SK-N-MC (cell line): ENCODE measurements at places on chromosomes 1 and 21.

DNA sequence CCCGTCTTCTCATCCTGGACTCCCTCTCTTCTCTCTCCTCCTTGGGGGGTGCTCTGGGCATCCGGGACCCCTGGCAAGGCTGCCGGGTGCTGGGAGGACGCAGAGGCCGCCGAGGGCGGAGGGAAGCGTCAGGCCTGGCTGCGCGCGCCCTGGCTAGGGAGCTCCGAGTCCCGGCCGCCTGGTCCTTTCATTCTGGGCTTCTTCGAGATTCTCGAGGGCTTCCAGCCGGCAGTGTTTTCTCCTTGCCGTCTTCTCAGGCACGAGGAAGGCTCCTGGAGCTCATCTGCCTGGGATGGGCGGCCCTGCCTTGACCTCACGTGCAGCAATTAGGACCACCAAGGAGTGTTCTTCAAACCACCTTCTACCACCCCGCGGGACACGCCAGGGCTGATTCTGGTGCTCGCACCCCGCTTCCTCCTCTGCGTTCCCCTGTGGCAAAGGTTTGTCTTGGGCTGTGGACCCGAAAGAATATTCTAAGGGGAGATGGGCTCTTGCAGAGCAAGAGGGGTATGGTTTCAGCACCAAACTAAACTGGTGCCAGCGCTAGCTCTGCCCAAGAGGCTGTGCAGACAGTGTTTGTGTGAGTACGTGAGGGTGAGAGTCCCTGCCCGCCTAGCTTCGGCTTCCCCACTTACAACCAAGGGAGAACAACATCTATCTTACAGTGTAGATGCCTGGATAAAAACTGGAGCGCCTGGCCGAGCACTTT is 36.5 kb downstream of the PIK3CD start:
- no peak for DNase-seq

DNA sequence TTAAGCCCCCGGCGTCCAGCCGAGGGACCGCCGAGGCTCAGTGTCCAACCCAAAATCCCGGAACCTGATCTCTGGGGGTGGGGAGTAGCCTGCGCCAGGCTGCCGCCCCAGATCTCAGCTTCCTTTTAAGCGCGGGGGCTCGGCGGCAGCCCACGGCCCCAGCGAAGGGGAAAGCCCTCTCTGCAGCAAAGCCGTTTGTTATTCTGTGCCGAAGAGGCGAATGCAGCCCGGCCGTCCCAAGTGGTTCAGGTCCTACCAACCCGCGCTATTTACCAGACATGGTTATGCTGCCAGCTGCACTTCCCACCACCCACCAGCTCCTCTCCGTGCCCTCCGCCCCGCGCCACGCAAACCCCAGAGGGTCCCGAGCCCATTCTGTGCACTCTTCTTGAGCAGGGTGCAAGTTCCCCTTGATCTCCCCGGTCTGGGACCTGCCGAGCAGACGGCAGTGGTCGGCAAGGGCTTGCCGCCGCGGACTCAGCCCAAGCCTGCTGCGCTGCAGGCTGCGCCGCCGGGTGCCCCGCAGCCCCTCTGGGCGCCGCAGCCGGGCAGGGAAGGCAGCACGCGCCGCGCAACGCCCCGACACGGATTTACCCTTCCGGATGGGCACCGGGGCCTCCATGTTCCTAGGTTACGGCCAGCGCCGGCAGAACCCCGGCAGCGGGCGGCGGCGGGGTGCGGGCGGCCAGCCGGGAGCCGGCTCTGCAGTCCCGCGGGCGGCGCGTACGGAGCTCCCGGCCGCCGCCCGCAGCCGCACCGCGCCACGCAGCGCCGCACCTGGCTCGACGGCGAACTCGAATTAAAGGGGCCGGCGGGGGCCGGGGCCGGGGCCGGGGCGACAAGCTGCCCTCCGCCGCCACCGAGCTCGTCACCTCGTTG is 738 bp upstream of the KCNA2 start:
- no peak for DNase-seq

- no peak for DNase-seq
These were observed 59.7 kb downstream of the ALPL start for GRCh38 chr1:21568809-21569385.

DNA sequence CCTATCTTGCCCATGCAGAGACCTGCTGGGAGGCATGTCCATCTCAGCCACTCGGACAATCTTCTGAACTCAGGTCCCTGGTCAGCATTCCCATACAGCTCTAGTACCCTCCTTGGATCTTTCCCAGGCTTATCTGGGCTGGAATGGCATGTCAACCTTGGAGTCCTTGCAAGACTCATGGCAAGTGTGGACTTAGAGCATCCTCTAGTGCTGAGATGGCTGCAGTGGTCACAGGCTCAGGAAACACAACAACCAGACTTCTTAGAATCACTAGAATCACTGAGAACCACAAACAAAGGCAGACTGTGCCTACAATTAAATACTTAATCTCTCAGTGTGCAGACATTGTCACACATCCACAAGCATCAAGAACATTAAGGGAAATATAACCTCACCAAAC is 73.1 kb upstream of the TSHB start:
- DNase-seq = no peak

DNA sequence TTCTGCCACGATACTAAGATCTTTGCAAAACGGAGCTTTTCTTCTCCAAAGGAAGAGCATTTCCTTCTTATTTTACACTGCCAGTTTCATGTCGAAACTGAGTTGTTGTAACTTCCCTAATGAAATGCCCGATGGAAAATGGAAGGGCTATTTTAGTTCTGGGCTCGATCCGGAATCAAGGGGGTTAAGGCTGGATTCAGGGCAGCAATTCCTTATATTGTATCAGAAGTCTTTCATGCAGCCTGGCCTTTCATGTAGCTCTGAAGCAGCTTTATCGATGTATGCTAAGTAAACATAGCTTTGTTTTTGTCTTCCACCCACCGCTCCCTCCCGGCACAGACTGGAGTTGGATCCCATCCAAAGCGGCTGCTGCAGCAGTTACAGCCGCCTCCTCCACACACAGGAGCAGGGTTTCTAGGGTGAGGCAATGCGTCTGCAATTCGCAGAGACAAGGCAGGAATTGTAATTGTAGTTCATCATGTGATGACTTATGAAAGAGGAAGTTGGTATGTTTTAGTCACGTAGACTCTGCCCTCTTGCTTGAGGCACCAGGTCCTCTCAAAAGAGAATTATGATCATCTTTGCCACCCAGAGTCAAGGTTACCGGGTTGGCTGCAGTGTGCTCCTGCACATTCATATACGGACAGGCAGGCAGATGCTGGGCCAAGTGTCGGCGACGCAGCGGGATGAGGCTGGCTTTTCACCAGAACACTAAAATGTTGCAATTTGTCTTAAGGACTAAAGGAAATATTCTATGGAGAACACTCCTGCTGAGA is 2.6 kb upstream of the IRF2BP2 start:
- peak; percentile 95 for DNase-seq

DNA sequence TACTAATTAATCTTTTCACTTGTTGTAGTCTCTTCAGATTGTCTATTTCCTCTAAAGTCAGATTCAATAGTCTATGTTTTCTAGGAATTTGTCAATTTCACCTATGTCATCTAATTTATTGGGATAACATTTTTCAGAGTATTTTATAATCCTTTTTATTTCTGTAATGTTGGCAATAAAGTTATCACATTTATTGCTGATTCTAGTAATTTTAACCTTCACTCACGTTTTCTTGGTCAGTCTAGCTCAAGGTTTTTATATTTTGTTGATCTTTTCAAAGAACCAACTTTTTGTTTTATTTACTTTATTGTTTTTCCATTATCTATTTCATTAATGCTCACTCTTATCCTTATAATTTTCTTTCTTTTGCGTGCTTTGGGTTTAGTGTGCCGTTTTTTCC is 97.9 kb upstream of the GNG12 start:
- DNase-seq = no peak

DNA sequence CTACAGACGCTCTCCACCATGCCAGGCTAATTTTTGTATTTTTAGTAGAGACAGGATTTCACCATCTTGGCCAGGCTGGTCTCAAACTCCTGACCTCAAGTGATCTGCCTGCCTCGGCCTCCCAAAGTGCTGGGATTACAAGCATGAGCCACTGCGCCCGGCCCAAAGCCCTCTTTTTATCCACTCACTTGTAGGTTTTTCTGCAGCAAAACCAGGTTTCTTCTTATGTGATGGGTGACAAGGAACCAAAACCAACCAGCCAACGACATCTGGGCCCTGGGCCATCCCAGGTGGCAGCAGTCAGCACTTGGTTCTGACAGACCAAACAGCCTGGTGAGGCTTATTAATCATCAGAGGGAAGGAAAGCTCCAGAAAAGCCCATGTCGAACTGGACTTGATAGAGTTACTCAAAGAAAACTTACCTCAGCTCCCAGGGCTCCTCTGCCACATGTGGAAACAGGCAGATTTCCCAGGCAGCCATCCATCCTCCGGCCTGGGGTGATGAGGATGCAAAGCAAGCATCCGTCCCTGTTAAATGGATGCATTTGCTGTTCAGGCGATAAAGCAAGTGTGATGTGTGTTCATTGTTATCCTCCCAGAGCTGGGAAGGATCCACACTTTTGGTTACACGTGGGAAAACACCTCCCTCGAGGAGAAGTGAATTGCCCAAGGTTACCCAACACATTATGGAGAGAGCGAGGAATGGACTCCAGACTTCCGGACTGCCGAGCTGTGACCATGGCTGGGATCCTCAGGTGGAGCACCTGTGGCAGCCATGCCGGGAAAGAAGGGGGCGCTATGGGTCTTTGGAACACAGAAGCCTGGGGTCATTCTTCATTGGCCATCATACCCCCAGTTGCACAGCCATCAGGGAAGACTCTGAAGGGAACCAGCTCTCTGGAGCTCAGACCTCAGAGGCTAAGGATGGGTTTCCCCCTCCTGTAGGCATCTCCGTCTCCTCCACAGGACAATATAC is 118.8 kb downstream of the HUNK start:
- no peak for DNase-seq

GRCh38 chr1:9145021-9145668 is 16.2 kb upstream of the GPR157 start:
- DNase-seq = no peak

DNA sequence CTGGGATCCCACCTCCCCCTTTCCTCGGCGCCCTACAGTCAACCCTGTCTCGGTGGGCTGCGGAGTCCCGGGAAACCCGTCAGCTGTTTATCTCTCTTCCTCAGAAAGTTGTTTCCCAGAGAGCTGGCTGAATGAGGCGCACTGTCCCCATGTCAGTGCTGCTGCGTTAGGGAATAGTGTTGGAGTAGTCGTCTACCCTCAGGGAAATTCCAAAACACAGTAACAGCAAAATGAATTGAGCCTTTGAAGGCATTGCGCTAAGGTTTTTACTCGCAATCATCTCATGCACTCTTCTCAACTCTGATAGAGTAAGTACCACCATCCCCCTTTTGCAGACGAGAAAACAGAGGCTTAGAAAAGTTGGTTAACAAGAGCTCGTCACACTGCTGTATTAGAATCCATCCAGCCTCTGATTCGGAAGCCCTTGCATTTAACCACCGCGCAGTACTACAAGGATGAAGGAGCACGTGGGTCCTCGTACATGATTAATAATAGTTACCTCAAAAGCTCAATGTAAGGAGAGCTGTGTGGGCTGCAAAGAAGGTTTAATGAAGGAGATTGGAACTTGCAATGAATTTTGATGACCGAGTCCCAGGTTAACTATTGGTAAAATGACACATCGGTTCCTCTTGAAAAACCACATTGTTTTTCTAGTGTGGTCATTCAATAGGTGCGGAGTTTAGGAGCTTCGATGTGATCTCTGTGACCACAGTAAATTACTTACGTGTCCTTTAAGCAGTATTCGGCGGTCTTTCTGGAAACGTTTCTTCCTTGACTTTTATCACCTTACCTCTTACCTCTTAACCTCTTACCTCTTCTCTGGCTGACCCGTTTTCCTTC is 788 bp upstream of the EDEM3 start:
- DNase-seq = no peak

GRCh38 chr1:224212618-224213061 is 29.6 kb downstream of the DEGS1 start:
- no peak for DNase-seq

GRCh38 chr1:51058858-51059257 is 43.2 kb upstream of the C1orf185 start:
- no peak for DNase-seq

DNA sequence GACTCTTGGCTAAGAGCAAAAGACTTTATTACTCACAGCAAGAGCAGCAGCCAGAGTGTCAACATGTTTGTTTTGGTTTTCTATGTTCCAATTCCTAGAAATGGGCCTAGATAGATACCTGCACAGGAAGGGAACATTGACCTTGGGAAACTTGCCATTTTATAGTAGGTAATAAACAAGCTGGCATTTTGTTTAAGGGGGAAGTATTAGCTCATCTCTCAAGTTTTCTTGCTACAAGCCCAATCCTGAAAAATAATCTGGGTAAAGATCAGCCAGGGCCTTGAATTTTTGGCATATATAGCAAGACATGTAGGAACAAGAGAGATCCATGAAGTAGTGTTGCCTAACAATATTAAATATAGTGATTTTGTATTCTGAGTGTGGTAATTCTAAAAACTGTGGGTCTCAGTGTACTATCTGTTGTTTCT is 51.4 kb upstream of the RGL1 start:
- no peak for DNase-seq

- no peak for DNase-seq
These were observed 25.3 kb downstream of the ACTA1 start for GRCh38 chr1:229408458-229409037.

DNA sequence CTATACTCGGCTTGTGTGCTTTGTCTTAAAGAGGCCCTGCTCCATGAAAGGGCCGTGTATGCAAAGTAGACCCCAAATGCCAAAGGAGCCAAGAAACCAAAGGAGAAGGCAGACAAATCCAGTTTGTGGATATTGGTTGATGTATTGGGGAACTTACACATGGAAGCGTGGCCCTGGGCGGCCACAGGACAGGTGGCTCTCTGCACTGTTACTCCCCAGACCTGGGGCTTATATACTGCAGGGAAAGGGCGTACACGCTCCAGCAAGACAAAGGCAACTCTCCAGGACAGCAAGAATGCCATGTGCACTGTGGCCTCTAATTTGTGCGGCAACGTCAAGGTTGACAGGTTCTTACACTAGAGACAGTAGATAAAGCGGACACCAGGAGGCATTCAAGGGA is 24.8 kb downstream of the RSPH1 start:
- DNase-seq = no peak

DNA sequence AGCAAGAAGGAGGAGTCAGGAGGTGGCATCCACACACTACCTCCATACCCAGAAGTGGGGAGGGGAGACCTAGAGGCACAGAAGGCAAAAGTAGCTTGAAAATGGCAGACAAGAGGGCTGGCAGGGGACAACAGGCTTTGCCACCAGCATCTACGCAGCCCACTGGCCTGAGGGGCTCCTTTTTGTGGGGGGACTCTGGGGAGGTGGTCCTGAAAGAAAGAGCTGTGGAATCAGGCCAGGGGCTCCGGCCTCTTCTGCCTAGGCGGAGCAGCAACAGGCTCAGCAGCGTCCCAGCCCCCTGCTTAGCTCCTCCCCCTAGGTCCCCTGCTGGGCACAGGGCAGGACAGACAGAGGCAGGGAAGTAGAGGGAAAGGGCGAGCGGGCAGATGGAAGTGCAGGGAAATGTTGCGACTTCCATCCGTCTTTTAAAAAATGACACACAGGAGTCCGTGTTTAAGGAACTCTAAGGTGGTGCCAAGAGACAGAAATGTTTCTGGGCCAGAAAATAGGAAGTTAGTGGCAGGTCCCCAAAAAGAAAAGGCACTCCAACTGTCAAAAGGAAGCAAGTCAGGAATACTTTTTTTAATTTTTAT is 10.0 kb upstream of the LEFTY2 start:
- no peak for DNase-seq

GRCh38 chr1:232620356-232620969 is 9.5 kb downstream of the SIPA1L2 start:
- peak; percentile 79 for DNase-seq

GRCh38 chr1:172970186-172970585 is 80.6 kb downstream of the TNFSF18 start:
- no peak for DNase-seq
